Endodermal cell (in vitro differentiated cells): ENCODE measurements at places on chromosomes 4 and X. TPM values are rescaled to one million over a fixed set of nuclear protein-coding genes. Genes with fewer than 3 reads are reported as not detected.

DNA sequence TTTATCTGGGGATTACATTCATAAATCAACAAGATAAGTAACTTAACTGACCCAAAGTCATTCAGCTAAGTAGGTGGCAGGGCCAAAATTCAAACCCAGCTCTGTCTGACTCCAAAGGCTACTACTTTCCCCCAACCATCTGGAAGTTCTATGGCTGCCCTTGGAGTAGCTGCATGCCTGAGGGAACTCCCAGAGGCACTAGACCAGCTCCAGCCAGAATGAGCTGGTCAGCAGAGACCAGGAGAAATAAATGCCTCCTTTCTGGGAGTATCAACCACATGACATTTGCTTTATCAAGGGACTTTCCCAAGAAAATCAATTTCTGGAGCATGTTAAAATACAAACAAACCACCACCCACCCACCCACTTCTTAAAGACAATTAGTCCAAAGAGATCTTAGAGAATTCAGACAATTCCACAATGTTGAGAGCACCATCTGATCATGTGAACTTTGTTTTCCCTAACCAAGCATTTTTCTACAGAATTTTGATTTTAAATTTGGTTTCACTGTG is 180.5 kb downstream of the EFHC2 start:
- no peak for DNase-seq

DNA sequence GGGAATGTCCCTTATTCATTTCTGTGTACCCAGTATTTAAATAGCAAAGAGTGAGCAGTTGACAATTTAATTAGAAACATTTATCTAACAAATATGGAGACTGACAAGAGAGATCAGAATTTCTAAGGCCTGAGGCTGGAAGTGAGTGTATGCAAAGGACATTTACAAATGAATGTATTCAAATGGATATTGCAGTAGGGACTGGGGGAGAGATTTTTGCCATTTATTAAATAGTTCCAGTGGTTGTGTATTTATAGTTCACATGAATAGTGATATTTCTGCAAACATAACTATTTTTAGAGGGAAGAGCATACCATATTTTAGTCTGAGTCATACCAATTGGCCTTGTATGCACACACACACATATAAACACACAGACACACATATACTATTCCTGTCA is 592.4 kb downstream of the GLUD2 start:
- no peak for DNase-seq

DNA sequence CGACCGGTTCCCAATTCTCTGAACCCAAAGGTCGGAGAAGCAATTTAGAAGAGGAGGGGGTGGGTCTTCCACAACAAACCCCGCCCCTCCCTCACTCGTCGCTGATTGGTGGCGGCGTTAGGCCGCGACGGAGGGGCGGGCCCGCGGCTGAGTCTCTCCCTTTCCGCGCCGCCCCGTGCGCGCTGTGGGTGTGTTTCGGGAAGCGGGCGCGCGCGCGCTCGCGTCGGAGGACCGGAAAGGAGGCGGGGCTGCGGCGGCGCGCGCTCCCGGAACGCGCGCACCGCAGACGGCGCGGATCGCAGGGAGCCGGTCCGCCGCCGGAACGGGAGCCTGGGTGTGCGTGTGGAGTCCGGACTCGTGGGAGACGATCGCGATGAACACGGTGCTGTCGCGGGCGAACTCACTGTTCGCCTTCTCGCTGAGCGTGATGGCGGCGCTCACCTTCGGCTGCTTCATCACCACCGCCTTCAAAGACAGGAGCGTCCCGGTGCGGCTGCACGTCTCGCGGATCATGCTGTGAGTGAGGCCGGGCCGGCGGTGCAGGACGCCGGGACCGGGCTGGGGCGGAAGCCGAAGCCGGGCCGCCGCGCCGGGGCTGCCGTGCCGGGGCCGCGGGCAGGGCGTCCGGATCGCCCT is at the start of gene SPCS3:
TSS of gene SPCS3 (plus strand) at position 263 of the 636 bp plus-strand sequence. CDS start at position 374, 111 bp downstream.
- DNase-seq, result peak; percentile 97

DNA sequence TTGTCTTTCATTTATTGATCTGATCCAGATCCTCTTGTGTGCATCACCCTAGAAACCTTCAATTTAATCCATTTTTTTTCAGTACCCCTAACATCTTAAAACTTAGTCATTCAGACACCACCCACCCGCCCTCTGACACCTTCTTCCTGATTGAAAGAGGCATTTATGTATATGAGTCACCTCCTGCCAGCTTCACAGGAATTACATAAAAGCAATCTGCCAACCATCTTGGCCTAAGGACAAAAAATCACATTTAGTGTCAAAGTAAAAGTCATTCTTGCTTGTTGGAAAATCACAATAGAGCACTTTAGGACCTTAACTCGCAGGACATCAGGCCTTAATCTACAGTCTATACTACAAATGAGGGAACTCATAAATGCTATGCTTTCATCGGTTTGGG is 52.1 kb downstream of the NDST3 start:
- peak; percentile 61 for DNase-seq

- no peak for DNase-seq
Measured at GRCh38 chr4:93814141-93814540, 14.4 kb upstream of the ATOH1 start.

The UBA1 gene
- total RNA-seq, result 231 to 242 TPM (median 233 TPM) in 3 replicates

The DUSP9 gene
- 0.17 to 3.2 TPM (median 0.18 TPM) in 3 replicates for total RNA-seq

- no peak for DNase-seq
Measured at GRCh38 chr4:14888790-14889572, 113.3 kb upstream of the CPEB2 start.

The SPANXC gene
- not detected in 3 replicates for total RNA-seq

GRCh38 chr4:137124278-137124932 is 407.9 kb downstream of the PCDH18 start:
- DNase-seq, result no peak

GRCh38 chr4:845233-845835 is 19.4 kb upstream of the CPLX1 start:
- no peak for DNase-seq

GRCh38 chr4:141497627-141498026 is 138.8 kb upstream of the IL15 start:
- no peak for DNase-seq

GRCh38 chr4:82043081-82043808 is 330.5 kb downstream of the HNRNPD start:
- DNase-seq, result peak; percentile 78

The HPSE gene
- total RNA-seq, result 1.1 and 1.8 TPM in 2 replicates

The CNKSR2 gene
- 4.3 to 16.9 TPM (median 15.5 TPM) in 3 replicates for total RNA-seq

GRCh38 chr4:54657551-54658251 is at the start of gene KIT:
TSS of gene KIT (plus strand) at chr4:54657957. CDS start at chr4:54658015, 58 bp downstream.
- DNase-seq, result peak; percentile 95

The CXorf49 gene
- not detected in 3 replicates for total RNA-seq

The CYLC1 gene
- not detected in 2 replicates for total RNA-seq

- peak; percentile 63 for DNase-seq
Measured at GRCh38 chrX:2848871-2849301, 20.2 kb downstream of the GYG2 start.

- DNase-seq, result no peak
Measured at GRCh38 chr4:31058656-31059055, 338.5 kb downstream of the PCDH7 start.

DNA sequence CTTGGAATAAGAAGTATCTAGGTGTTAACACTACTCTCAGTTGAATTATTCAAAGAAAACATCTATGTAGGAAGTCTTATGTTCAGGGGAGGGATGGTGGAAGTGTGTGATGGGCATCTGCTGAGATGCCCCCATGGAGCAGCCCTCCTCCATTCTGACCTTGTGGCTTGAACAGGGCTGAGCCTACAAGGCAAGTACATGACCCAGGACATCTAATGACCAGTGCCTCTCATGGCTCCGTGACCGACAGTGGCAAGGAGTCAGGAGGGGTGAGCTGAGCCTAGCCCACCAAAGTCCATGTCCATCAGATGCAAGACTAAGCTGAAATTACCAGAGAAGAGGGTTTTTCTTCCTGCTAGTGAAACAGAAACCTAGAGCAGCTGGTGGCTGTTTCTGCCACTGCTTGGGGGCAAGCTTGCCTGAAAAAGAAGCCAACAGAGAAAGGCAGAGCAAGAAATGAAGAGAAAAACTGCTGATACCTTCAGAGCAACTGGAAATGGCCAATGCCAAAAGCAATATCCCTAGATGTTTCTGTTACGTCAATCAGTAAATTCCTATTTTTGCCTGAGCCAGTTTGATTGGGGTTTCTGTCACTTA is 113.5 kb downstream of the TSPAN5 start:
- DNase-seq, result no peak

The CXorf65 gene
- total RNA-seq, result not detected in 3 replicates

DNA sequence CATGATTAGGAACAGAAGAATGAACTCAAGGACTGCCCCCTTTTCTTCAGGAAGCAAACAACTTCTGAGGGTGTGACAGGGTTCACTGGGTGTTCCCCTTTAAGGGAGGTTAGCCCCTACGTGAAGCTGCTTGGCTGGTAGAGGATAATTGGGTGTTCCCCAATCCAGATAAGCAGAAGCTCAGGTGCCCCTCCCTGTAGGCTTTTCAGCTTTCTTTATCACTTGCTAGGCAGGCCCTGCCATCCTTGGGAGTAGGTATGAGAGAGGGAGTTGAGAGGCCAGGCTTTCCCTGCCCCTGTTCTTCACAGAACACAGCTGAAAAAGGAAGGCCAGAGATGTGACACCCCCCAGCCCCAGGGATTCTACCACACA is 44.2 kb downstream of the RTL9 start:
- DNase-seq, result no peak

The HSFX3 gene
- not detected in 3 replicates for total RNA-seq

The CFAP99 gene
- total RNA-seq, result not detected in 3 replicates

DNA sequence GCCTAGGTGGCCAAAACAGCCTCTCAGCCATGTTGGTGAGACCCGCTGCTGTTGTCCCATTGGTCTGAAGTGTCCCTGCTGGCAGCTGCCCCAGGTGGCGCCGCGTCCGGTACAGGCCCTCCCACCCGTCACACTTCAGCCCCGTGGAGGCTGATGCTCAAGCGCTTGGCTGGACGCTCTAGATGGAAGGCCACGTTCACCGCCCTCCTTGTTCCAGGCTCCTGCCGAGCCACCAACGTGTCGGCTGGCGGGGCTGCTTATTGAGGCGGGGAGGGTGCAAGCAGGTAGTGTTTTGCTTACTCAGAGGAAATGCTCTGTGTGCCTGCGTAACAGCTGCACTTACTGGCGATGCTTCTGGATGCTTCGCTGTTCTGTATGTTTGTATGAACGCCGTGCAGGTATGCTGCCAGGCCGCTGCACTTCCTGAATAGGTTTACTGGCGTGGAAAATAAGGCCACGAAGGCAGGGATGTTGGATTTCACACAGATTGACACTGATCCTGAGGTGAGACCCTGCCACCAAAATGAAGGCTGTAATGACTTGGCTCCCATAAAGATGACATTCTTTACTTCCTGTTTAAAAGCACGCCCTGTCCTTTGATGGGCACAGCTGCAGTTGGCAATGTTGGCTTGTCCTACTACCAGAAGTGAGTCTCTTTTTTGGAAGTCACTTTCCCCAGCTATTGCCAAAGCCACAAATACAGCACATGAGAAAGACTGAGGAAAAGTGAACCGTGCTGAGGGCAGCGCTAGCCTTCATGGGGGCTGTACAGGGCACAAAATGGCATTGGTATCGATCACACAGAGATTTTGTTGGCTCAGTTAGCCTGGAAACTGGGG is 21.0 kb upstream of the CLCN4 start:
- no peak for DNase-seq

GRCh38 chr4:40870150-40870549 is 120.4 kb downstream of the NSUN7 start:
- DNase-seq, result no peak
